Activated CD8-positive, alpha-beta memory T cell treated with anti-CD3 and anti-CD28 coated beads for 4 hours (primary cell): ENCODE measurements at places on chromosomes 4 and X.

- DNase-seq = no peak
Measured at GRCh38 chrX:91434351-91435168, at the start of gene PABPC5. PABPC5 (plus strand) TSS chrX:91434839; CDS start chrX:91435578, 739 bp downstream.

DNA sequence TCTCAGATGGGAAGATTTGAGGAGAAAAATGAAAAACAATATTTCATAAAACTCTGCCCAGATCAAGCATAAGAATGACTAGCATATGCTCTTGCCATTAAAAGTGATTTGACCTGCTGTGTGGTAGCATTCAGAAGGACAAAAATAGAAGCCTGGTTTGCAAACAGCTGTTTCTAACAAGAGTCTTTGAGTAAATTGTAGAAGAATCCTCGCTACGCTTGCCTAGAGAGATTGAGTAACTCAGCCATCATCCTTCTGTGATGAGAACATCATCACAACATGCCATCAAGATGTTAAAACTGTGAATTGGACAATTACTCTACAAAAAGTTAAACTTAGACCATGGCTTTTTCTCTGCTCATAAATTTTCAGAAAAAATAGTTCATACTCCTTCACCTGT lies 168.9 kb upstream of the PUDP start:
- no peak for DNase-seq

DNA sequence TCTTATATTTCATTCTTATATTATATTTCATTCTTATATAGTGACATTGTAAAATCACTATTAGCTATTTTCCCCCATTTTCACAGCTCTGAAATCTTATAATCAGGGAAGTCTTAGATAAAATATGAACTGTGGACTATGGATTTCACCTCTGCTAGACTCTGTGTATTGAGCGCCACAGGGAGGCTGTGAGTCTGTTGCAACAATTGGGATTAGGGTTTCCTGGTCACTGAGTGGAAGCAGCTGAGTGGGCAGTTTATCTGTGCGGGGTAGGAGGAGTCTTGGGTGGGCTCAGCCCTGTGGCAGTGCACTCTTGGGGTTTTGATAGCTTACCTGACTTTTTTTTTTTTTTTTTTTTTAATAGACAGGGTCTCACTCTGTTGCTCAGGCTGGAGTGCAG lies 249.5 kb downstream of the PTTG2 start:
- DNase-seq = no peak

GRCh38 chr4:100948911-100949310 lies 398.4 kb downstream of the PPP3CA start:
- DNase-seq = no peak

DNA sequence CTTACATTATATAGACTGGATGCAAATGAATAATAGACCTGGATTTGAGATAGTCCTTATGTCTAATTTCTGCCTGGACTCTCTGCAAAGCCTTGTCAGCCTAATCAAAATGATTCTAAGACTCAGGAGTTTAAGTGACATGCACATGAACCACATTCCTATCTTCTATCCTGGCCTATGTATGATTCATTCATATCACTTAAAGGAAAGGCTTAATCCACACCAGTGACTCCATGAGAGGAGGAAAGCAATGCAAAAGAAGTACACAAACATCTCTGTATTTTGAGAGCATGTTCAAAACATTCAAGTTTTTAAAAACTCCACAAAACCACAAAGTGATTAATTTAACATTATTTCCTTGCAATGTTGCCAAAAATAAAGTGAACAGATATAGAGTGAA lies 14.6 kb downstream of the AMOT start:
- DNase-seq = no peak

DNA sequence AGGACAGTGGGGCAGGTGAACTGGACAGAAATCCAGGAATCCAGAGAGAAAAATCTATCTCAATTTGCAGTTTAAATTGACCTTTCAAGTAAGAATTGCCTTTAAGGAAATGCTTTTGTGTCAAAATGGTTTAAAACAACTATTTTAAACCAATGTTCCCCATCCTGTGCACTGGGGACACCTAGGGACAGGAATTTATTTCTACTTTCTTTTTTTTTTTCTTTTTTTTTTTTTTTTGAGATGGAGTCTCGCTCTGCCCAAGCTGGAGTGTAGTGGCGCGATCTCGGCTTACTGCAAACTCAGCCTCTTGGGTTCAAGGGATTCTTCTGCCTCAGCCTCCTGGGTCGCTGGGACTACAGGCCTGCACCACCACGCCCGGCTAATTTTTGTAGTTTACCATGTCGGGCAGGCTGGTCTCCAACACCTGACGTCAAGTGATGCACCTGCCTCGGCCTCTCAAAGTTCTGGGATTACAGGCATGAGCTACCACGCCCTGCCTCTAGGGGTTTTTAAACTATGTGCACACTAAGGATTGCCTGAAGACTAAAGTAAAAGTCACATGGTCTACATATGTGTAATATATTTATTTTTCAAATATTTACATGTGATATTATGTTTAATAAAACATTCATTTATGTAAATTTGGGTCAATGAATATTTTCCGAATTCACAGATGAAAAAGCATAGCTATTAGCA lies 1213.4 kb downstream of the STIM2 start:
- no peak for DNase-seq

DNA sequence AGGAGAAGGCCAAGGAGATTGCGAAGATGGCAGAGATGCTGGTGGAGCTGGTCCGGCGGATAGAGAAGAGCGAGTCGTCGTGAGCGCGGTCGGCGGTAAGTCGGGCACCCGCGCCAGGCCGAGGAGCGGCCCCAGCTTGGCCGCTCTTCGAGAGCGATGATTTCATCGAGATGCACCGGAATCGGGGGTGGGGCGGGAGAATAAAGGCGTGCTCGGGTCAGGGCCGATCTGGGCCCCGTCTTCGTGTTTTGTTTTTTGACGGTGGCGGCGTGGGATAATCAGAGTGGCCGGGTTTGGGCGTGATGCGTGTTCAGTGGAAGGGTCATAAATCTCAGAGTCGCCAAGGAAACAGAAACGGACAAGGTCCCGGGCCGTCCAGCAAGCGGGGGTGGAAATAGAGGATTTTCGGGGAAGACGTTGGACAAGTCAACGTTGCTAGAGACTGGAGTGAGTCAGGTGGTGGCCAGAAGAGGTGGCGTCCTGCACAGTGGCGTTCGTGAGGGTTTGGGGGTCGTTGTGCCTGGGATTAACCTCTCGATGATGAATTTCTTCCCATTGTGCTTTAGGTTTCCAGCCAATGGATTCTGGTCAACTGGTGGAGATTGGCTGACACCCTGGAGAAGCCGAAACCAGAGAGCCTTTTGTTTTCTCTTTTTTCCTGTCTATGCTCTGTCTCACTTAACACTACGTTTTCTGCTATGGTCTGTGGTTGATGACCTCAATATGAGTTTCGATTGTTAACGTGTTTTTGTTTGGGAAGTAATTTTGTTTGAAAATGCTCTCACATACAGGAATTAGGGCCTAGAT lies 882 bp downstream of the MRFAP1 start:
- no peak for DNase-seq

DNA sequence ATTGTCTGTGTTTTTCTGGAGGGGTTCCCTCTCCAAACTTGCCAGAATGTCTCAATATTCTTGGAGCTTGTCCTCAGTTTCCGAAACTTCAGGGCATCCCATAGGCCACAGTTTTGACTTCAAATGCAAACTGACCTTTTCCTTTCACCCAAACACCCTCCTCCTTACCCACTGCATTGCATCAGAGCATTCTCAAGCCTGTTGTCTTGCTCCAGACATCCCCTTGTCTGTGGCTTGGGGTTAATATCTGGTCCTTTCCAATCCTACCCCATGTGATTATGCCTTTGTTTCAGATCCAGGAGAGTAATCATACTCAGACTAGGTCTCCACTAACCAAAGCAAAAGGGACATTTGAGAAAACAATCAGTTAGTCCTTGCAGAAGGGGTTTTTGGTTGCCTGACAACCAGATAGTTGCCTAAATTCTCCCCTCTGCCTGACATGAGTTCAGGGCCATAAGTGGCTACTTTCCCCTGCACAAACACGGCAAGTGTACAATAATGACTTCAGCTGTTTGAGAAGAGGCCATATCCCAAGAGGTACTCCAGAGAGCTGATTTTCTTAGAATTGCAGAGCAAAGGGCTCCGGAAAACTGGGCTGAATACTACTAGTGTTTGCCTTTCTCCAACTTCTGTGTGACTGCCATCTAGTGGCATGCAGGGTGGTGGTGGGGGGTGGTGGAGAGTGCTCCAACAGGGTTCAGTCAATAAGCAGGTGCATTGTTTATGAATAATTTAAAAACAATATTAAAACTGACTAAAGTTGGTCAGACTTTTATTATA lies 130.2 kb downstream of the CHRDL1 start:
- DNase-seq = no peak

GRCh38 chr4:88158489-88159228 lies at the start of gene ABCG2:
ABCG2 (minus strand) TSS chr4:88158639; CDS start chr4:88139995, 18,644 bp downstream.
- DNase-seq = no peak

- DNase-seq = no peak
Measured at GRCh38 chr4:99856166-99856565, 38.1 kb downstream of the LAMTOR3 start.
